ENCODE measurements at places on chromosomes 2 and 18.

- no peak for DNase-seq
Measured at GRCh38 chr2:24915796-24916195, 4.2 kb downstream of the ADCY3 start.

- no peak for DNase-seq
Measured at GRCh38 chr18:31744321-31745067, 16.2 kb downstream of the SLC25A52 start.

- no peak for DNase-seq
Measured at GRCh38 chr2:31079665-31080064, 58.6 kb downstream of the GALNT14 start.

- no peak for DNase-seq
Measured at GRCh38 chr2:16716944-16717343, 51.3 kb upstream of the CYRIA start.

- DNase-seq, result no peak
Measured at GRCh38 chr2:10284108-10284870, 18.4 kb upstream of the HPCAL1 start.

DNA sequence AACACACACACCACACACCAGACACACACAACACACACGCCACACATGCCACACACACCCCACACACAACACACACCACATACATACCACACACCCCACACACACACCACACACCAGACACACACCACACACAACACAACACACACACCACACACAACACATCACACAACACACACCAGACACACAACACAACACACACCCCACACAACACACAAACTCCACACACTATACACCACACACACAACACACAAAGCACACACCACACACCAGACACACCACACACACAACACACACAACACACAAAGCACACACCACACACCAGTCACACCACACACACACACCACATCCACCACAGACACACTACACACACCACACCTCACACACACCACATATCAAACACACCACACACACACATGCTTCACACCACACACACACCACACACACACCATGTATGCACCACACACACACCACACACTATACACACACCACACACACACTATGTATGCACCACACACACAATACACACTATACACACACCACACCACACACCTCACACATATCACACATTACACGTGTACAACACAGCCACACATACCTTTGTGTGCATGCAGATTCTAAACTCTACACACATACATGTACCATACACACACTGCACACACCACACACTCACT is 72.2 kb downstream of the TMEM18 start:
- no peak for DNase-seq

DNA sequence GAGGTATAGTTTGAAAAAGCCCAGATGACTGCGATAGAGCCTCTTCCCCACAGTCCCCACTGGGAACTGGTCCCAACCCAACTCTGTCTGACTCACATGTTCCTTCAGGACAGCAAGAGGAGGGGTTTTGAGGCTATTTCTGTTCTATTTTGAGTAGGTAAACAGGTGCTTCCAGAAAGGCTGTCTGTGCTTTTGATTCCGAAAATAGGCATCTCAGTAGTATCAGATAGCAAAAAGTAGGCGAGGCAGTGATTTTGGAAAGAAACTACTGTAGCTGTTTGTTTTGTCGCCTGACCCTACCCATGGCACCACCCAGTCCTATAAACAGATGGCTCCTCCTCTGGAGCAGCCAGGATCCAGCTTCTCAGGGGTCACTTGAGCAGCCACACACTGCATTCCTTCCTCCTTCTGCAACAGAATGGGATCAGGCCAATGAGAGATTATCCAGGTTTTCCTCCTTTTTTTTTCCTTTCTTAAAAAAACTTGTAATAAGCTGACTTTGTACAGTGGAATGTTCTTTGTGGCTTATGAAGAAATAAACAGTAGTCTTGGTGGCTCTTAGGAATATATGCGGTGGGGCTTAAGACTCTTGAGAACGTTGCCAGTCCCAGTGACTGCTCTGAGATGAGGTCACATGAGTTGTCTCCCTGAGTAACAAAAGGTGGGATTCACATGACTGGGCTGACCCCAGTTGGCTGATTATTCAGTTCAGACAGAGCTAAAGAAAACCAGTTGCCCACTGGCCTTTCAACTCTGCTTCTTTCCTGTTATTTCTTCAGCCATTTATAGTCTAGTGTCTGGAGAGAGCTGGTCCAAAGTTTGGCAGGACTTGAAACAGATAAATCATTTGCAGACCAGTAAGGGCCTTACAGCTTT is 98.6 kb downstream of the KCNS3 start:
- no peak for DNase-seq

GRCh38 chr2:60555066-60555782 is 1.8 kb upstream of the BCL11A start:
- DNase-seq, result no peak

- no peak for DNase-seq
Measured at GRCh38 chr2:181471226-181471625, 14.0 kb downstream of the ITGA4 start.

- DNase-seq, result no peak
Measured at GRCh38 chr2:60780721-60781120, 24.7 kb downstream of the PAPOLG start.

GRCh38 chr2:71102981-71103681 is 26.9 kb downstream of the MCEE start:
- no peak for DNase-seq

DNA sequence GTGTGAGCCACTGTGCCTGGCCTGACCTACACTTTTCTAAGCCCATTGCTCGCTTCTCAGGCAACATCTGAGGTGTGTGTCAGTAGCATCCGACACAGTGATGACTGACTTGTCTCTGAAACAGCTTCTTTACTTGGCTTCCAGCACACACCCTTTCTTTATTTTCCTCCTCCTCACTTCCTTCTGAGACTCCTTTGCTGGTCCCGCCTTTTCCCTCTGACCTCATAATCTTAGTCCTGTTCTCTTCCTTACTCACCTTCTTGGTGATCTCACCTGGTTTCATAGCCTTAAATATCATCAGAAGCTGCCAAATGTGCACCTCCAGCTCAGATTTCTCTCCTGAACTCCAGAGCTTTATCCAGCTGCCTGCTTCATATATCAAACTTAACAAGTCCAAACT is 66.6 kb upstream of the PELI1 start:
- DNase-seq, result no peak

DNA sequence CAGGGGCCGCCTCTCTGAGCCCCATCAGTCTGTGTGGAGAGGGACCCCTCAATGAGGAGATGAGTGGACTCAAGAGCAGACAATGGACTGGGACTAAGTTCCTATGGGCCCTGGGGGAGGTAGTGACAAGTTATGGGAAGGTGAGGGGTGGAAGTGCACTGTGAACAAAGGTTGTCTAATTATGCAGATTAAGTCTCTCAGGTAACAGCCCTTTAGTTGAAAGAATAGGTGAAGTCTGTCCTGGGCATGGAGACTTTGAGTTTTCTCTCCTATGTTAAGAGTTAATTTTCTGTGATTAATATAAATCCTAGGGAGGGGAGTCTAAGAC is 243.8 kb downstream of the FAM210A start:
- no peak for DNase-seq

All from AML-193 (cell line).